ENCODE measurements at places on chromosomes 16 and 17.

DNA sequence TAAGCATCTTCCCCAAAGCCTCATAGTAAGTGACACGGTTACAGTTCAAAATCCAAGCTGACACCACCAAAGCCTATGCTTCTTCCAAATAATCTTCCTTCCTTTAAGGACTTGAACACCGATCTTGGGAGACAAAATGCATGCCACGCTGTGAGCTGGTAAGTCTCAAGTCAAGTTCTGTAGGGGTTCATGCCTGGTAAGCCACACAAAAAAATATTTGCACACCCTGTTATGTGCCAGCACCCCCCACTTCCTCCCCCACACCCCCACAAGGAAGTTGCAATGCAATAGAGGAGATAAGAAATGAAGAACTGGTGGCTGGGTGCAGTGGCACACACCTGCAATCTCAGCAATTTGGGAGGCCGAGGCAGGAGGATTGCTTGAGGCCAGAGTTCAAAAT, 5.6 kb downstream of the NOG start:
- DNase-seq: no peak

DNA sequence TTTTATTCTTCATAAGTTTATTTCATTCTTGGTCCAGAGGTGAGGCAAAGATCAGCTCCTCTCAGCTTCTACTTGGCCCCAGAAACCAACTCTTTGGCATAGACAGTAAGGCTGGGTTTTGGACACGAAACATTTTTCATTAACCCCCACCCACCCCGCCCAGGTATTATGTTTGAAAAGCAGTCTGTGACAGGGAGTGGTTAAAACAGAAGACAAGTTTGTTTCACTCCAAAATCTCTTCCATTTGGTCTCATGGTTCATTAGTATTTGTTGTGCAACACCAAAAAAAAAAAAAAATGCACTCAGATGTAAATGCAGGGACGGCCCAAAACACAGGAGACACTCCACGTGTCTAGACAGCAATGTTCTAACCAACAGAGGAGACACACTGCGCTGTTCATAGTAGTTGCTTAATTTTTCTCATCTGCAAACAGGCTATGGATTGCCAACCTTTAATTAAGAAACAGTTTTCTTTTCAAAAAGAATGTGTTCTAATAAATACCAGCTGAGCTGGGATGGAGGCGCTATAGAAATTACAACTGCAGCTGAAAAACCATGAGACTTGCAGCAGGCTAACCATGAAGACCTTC, 39.8 kb upstream of the MMP2 start:
- DNase-seq: no peak

- DNase-seq: no peak
Observed at GRCh38 chr16:53356478-53357207, 77.6 kb upstream of the RBL2 start.

DNA sequence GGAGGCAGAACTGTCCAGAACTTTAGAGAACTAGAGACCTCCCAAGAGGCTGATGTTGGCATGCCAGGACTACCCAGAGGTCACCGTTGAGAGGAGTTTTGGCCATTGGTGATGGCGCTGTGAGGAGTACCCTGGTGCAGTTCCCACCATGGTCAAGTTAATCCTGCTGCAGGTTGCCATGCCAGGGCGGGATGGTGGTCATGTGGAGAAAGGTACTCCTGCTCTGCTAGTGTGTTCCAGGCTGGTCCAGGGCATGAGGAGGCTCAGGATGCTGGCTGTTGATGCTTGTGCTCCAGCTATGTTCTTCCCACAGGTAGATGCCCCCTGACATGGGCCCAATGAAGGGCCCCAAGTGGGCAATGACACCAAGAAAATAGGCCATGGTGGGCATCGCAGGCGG, 4.1 kb upstream of the PHF12 start:
- no peak for DNase-seq

- DNase-seq: no peak
Observed at GRCh38 chr17:81966343-81967243, 5.6 kb upstream of the NOTUM start.

DNA sequence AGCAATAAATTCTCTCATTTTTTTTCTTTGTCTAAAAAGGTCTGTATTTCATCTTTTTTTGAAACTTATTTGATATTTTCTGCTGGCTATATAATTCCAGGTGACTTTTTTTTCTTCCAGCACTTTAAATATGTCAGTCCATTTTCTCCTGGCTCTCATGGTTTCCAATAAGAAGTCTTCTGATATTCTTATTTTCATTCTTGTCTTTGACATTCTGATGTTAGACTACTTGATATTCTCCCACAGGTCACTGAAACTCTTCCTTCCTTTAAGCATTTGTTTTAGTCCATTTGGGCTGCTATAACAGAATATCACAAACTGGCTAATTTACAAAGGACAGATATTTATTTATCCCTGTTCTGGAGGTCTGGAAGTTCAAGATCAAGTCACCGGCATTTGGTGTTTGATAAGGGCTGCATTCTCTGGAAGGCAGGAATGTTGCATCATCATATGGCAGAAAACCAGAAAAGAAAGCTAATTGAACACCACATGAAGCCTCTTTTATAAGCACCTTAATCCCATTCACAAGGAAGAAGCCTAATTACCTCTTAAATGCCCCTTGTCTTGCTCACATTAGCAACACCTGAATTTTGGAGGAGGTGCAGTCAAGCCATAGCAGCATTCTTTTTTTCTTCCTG, 242.1 kb upstream of the TNRC6C start:
- DNase-seq: no peak

DNA sequence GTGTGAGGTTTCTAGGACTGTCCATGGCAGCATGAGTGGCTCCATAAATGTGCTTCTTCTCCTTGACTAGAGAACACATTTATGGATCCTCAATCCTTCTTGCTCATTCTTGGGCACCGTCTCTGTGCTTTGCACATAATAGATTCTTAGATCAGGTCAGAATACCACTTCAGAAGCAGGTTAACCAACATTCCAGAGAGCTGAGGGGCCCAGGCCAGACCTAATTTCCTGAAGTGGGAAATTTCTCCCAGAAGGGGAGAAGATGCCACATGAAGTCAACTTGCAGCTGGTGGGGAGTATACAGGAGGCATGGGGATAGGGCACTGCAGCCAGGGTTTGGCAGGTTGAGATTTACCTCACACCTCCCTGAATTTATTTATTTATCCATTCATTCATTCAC, 24.4 kb upstream of the VAT1L start:
- no peak for DNase-seq

- no peak for DNase-seq
Observed at GRCh38 chr17:72151565-72152386, 31.0 kb downstream of the SOX9 start.

DNA sequence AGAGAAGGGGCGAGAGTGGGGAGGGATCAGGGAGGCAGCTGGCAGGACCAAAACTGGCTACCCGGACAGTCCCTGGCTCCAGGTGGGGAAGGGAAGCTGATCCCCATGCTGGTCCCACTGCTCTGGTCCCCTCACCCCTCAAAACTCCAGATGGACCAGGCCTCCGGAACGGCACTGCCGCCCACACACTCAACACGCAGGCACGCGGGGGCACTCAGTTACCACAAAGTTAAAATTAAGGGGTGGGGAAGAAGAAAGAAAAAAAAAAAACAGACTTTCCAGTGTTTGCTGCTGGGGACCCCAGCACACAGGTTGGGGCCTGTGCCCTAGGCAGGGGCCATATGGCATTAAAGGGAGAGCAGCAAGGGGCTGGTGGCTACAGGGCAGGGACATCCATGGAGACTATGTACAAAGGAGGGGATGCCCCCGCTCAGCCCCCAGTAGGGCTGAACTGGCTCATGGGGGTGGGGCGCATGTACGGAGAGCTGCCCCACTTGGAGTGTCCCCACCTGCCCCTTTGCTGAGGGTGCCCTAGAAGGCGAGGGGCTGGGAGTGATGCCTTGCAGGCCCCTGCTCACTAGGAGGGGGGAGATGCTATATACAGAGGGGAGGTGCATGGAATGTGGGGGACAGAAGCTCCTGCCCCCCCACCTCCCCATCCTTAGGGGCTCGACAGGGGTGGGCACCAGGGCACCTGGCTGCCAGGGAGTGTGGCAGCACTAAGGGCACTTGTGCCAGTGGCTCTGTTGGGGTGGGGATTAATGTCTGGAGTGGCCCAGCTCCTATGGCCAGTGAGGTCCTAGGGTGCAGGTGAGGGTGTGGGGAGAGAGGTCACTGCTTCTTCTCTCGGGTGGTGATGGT, 5.6 kb downstream of the TP53I13 start:
- no peak for DNase-seq

DNA sequence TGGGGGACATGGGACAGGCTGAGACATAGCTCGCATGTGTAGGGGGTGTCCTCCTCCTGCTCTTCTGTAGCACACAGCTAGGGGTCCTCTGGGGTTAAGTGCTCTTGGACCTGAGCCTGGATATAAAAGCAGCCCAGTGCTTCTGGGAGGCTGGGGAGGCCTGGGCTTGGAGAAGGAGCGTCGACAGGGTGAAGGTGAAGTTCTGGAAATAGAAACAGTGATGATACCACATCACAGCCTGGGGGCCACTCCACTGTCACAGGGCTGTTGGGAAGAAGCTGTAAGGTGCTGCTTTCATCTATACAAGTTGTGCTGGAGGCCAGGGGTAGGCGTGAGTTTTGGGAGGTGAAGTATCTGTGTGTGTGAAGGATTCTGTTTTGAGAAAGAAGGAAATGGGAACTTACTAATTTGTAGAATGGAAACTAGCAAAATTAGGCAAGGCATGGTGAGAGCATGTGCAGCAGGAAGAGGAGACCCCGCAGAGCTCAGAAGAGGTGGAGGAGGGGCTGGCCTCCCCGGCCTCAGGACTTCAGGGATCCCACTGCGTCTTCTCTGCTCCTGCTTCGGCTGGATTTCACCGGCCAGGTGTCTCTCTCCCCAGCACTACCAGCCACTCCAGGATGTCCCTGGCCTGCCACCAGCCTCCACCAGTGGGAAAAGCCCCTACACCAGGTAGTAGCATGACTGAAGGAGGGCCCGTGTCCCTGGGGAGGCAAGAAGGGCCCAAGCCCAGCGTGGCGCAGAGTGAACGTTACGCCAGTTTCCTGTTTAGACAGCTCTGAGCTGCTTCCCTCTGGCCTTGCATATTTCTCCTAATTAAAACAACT, 19.4 kb downstream of the PLCG2 start:
- no peak for DNase-seq

GRCh38 chr17:38703742-38704605, 1.1 kb upstream of the MLLT6 start:
- peak; percentile 89 for DNase-seq

GRCh38 chr17:6668727-6669425, 17.3 kb downstream of the C17orf100 start:
- no peak for DNase-seq

DNA sequence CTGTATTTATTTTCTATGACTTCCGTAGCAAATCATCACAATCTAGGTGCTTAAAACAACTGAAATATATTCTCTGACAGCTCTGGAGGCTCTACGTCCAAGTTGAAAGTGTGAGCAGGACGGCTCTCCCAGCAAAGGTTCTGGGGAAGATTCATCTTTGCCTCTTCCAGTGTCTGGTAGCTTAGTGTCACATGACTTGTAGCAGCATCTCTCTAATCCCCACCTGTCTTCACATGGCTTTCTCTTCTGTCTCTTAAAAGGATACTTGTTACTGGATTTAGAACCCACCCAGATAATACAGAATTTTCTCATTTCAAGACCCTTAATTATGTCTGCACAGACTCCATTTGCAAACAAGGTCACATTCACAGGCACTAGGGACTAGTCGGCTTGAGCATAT, 687.7 kb upstream of the RBFOX1 start:
- DNase-seq: no peak

DNA sequence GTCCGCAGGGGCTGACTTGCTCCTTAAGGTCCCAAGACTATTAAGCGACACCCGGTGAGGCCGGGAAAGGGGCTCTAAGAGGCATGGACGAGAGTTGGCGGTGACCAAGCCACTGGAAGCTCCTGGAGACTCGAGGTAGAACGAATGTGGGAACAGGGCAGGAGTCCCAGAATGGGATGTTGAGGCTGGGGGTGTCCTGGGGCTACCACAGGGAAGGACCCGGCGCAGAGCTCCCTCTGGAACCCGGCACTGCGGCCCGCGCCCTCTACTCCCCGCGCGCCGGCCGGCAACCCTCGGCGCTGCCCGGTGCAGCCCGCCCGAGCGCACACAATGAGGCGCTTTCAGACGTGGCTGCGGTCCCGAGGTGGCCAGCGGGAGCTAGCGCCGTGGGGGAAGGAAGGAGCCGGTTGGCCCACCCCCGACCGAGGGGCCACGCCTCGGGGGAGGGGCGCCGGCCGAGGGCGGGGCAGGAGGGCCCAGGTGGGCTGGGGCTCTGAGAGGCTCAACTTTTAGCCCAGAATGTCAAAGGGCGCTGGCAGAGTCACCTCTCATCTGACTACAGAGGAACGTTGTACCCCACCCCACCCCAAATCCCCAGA, at the start of gene CHST6:
TSS of gene CHST6 (minus strand) at position 366 of the 599 bp plus-strand sequence. CDS start 15,613 bp downstream, outside the sequence.
- no peak for DNase-seq

GRCh38 chr17:40490289-40490853, 11.1 kb downstream of the TNS4 start:
- DNase-seq: peak; percentile 16

DNA sequence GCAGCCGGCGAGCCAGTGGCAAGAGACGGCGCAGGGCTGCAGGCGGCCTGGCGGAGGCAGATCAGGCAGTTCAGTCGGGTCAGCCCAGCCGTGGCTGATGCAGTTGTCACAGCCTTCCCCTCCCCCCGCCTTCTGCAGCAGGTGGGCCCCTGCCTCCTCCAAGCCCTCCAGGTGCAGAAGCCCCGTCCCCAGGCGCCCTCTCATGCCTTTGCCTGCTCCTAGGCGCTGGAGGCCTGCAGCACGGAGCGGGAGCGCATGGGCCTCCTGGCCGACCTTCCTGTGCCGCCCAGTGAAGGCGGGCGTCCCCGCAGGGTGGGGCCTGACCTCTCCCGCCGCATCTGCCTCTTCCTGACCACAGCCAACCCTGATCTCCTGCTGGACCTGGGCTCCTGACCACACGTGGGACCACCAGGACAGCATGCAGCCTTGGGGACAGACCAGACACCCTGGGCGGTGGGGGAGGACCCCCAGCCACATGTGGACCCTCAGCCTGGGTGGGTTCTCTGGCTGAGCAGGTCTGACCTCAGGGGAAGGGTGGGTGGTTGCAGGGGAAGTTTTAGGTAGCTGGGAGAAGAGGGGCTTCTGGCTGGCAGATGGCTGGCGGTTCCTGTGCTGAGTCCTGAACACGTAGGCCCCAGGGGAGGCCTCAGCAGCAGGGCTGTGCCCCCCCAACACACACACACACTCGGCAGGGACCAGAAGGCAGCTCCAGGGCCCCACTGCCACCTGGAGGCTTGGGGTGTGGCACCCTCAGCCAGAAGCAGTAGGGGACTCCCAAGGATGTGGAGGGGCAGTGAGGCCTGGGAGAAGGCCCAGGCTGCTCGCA, 3.1 kb upstream of the MRPS34 start:
- no peak for DNase-seq

GRCh38 chr17:2380226-2380922, 20.5 kb downstream of the MNT start:
- no peak for DNase-seq

Data from stimulated activated CD4-positive, alpha-beta T cell treated with anti-CD3 and anti-CD28 coated beads, Interleukin-4, amount 100 ng/mL, for 4 hours (primary cell).